ENCODE measurements at places on chromosomes 12 and 14. TPM values are rescaled to one million over a fixed set of nuclear protein-coding genes. Genes with fewer than 3 reads are reported as not detected.
A peak's percentile ranks its signal among the peaks of the same experiment; 100 is the strongest.

DNA sequence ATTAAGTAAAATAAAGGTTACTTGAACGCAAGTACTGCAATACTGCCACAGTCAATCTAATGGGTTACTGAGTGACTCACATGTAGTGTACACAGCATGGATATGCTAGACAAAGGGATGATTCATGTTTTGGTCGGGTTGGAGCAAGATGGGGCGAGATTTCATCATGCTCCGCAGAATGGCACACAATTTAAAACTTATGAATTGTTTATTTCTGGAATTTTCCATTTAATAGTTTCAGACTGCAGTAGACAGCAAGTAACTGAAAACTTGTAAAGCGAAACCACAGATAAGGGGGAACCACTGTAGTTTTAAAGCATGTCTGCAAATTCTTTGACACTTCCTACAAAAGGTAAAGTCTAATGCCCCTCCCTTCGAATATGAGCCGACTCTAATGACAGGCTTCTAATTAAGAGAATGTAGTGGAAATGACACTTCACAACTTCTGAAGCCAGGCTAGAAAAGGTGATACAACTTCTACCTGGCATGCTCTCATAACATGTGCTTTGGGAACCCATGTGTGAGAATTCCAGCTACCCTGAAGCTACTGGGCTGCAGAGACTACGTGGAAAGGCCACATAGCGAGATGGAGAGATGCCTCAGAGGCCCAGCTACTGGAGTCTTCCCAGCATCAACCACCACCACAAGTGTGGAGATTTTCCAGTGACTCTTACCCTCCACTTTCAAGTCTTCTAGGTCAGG, 13.9 kb upstream of the TCP11L2 start:
- peak; percentile 98 for DNase-seq

DNA sequence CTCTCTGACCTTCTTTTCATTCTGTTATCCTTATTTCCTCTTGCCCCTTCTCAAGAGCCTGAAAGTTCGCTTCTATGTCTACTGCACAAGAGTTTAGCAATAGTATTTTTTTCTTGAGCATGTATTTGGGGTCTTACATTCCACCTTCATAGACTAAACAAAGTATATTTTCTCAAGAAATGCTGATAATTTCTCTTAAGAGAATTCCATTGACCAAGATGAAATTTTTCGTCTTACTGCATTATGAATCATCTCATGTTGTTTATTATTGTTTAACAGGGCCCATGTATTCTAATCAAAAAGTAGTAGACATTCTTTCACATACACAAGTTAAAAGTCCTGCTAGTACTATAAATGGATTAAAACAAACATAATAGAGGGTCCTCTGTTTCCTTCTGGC, 219.3 kb downstream of the C12orf50 start:
- DNase-seq: no peak

GRCh38 chr14:78975734-78976133, 805.6 kb downstream of the NRXN3 start:
- no peak for DNase-seq

DNA sequence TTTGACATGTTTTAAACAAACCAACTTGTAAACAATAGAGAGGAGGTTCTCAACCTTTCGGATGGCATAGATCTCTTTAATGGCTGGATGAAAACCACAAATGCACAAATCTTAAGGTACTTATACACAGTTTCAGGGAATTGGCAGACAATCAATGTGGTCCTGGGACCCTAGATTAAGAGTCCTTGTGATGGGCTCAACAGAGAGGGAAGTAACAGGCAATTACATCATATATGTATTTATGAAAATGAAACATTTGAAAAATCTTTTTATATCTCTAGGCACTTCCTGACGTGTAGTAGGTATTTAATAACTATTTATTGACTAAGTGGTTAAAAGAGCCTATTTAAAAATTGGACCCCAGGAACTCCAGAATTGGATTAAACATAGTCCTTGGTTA, 897 bp downstream of the ACTR10 start:
- DNase-seq: no peak

- DNase-seq: no peak
Measured at GRCh38 chr14:103104389-103104653, 9.8 kb downstream of the EXOC3L4 start.

- DNase-seq: no peak
Measured at GRCh38 chr12:24742378-24742777, 206.5 kb downstream of the BCAT1 start.

RFX4 gene
- total RNA-seq: not detected

ADAM20 gene
- total RNA-seq: 2.6 TPM
